ENCODE measurements at places on chromosomes 4 and X.

- no peak for DNase-seq
Measured at GRCh38 chrX:107579956-107580355, 48.4 kb upstream of the PRPS1 start.

DNA sequence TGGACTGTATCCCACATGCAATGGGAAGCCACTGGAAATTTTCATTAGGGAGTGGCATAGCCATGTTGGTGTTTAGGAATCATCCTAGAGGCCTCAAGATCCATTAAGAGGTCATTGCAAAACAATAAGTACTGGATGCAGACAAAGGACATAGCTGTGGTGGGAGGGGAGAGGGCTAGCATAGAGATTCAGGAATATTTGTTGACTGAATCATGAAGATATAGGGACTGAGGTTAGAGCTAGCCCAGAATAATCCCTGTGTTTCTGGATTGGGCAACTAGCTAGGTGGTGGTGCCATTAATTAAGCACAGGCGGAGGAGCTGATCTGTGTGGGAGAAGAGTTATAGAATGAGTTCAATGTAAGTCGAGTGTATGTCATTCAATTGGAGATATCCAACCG, 135.0 kb downstream of the RAB28 start:
- DNase-seq = no peak

DNA sequence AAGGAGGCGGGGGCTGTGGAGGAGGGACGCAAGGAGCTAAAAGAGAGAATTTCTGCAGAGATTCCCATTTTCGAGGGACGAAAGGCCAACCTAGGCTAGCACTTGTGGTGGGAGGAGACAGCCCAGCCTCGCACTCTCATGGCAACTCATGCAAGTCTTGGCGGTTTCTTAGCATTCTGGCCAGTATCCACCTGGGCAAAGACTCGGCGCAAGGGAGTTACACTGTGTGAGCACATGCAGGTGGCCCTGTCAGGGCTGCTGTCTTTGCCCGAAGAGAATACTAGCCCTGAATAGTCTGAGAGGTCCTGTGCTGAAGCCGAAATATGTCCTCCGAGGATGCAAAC, 15.5 kb downstream of the MCF2 start:
- no peak for DNase-seq

DNA sequence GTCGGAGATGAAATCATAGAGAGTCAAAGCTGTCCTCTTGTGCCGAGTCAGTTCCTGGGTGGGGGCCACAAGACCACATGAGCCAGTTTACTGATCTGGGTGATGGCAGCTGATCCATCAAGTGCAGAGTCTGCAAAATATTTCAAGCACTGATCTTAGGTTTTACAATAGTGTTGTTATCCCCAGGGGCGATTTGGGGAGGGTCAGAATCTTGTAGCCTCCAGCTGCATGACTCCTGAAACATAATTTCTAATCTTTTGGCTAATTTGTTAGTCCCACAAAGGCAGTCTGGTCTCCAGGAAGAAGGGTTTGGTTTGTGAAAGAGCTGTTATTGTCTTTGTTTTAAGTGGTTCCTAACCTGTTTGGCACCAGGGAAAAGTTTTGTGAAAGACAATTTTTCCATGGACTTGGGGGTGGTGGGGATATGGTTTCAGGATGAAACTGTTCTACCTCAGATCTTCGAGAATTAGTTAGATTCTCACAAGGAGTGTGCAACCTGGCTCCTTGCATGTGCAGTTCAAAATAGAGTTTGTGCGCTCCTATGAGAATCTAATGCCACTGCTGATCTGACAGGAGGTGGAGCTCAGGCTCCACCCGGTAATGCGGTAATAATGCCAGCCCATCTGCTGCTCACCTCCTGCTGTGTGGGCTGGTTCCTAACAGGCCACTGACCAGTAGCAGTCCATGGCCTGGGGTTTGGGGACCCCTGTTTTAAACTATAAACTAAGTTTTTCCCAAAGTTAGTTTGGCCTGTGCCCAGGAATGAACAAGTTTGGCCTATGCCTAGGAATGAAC, 29.2 kb downstream of the METAP1 start:
- no peak for DNase-seq

- DNase-seq = no peak
Measured at GRCh38 chrX:23742174-23742696, 841 bp downstream of the ACOT9 start.

- no peak for DNase-seq
Measured at GRCh38 chr4:20809812-20810211, 109.6 kb downstream of the PACRGL start.

DNA sequence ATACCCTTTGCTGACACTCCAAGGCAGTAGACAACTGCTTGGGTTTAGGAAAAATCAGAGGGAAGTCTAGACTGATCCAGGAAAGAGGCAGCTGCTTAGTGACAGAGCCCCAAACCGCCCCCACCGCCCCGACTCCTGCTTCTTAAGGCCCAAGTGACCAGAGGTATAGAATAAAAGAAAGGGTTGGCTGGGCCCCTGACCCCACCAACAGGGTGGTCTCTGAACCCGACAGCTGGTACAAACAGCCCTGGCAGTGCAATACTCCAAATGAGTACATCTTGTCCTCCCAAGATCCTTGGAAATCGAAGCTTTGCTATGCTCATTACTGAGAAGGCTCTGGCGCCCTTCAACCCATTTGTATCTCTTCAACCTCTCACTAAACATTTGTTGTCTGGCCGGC, 78.1 kb upstream of the PLAC1 start:
- no peak for DNase-seq

DNA sequence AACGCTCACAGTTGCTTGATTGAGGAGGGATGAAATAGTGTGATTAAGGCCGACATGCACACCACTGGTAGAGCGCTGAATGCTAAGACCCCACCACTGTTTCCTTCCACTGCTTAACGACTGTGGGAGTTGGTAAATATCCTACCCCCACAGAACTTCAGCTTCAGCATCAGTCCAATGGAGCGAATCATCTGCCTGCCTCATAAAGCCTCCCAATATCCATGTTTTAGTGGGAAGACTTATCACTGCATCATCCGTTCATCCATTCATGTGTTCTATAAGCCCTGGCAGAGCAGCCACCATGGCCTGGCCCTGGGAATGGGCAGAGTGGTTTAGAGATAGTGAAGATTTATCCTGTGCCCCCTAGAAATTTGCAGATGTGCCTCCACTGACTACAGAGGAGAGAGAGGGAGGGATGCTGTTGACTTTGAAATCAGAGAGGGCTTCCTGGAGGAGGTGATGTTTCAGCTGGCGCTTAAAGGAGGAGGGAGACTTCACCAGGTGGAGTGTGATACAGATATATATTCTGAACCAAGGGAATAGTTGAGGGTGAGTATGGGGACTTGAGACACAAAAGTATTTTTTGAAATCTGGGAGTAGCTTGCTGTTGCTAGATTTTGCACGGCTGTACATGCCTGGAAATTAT, 71.9 kb upstream of the STX18 start:
- no peak for DNase-seq

DNA sequence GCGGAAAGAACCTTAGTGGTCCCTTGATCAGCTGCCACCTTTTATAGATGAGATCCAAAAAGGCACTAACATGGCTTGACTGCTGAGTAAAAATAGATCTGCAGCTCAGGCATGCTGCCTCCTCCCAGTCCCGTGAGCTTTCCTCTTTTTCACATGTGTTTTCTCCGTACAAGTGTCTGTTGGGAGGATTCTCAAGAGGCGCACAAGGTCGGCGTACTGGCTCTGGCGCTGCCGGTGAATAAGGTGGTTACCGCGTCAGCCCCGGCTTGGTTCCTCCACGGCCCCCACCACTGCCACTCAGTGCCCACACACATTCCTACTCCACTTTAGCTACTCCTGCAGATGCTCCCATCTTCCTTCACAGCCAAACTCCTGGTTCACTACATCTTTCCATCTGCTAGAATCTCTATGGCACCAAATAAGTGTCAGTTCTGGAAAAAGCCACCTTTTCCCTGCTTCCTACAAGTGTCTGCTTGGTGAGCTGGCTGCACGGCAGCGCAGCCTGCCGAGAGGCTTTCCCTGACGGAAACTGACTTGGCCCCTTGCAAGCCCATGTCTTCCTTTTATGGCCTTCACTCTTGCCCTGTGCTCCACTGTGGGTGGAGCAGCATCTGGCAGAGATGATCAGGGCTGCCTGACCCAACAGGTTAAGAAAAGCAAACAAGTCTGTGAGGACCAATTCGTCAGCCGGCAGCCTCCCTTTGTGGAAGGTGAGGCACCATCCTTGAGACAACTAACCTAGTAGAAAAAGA, 99.8 kb downstream of the KLHL8 start:
- no peak for DNase-seq

GRCh38 chrX:14702145-14702544, 170.7 kb downstream of the FANCB start:
- DNase-seq = no peak

- DNase-seq = no peak
Measured at GRCh38 chr4:123349421-123350190, 47.0 kb upstream of the SPRY1 start.

- no peak for DNase-seq
Measured at GRCh38 chrX:9785944-9786797, at the start of gene SHROOM2. Gene SHROOM2, plus strand, starts transcription at chrX:9786429. Its CDS starts 117 bp downstream, at chrX:9786546.

DNA sequence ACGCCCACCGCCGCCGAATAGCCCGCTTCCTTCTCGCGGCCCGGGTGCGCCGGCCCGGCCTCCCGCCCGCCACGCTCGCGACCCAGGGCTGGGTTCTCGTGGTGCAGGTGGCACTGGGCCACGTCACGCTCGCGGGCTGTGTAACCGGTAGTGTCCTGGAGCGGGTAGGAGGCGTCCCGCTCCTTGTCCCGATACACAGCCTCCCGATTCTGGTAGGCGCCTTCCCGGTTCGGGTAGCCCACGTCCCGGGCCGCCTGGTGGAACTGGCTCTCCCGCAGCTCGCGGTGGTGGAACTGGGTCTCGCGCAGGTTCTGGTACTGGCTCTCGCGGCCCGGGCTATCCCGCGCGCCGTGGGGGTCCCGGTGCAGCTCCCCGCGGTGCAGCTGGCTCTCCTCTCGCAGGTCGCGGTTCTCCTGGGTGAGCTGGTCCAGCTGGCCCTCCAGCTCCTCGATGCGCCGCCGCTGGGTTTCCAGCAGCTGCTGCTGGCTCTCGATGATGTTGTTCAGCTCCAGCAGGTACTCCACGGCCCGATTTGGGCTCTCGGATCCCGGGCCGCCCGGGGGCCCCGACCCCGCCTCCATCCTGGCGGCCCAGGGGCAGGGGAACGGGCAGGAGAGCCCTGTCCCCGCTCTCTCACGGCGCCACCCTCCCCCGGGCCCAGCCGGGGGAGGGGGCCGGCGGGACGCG, 39.3 kb upstream of the IQSEC2 start:
- DNase-seq = no peak

DNA sequence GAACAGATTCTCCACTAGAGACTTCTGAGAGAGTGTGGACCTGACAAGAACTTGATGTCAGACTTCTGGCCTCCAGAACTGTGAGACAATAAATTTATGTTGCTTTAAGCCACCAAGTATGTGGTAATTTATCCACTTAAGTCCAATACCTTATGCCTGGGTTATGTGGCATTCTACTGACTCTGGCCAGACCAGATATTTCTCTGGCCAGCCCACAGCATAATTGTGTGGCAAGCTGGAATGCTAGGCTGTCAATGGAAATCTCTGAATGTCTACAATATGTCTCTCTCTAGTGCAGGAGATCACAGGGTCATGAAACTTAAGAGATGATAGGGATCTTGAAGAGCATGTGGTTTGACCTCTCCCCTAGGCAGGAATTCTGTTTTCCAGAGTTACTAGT, 251.0 kb downstream of the ZNF674 start:
- no peak for DNase-seq

DNA sequence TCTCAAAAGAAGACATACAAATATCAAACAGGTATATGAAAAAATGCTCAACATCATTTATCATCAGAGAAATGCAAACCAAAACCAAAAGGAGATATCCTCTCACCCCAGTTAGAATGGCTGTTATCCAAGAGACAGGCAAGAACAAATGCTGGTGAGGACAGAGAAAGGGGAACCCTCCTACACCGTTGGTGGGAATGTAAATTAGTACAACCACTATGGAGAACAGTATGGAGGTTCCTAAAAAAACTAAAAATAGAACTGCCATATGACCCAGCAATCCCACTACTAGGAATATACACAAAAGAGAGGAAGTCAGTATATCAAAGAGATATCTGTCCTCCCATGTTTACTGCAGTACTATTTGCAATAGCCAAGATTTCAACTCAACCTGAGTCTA, 83.5 kb downstream of the CDS1 start:
- DNase-seq = no peak

DNA sequence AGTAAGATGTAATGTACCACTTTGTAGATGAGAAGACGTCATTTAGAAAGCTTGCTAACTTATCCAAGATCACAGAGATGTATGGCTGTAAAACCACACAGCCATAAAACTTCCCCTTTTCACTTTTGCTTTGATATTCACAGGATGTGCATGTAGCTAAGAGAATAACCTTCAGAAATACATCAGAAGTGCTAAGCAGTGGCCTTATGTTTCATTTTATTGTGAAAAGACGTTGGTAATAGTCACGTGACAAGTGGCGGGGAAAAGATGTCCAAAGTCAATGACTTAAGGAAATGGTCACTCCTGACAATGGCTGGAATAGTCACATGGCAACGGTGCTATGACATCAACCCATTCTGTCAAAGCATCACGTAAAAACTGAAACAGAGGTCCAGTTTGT, 12.9 kb upstream of the WDR17 start:
- DNase-seq = no peak

DNA sequence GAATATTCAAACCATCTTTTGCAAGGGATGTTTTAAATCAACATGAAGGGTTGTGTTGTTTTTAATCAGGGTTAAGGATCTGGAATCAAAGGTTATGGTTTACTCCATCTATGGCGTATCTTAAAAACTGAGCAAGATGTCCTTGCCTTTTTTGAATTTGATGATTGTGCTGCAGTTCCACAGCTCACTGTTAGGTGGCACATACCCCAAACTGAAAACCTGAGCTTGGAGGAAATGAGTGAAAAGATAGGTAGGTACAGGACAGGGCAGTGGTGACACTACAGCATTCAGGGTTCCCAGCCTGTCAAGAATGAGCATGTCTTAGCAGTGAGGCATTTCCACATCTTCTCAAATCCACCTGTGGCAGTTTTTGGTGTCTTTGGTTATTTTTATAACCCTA, 13.1 kb upstream of the EOLA1 start:
- DNase-seq = no peak
